Cortex of kidney (tissue), 1 donor: ENCODE measurements at places on chromosomes 1 and 21.

- no peak for DNase-seq
Observed at GRCh38 chr1:243558576-243558975, 291.5 kb downstream of the AKT3 start.

GRCh38 chr21:44989537-44989886 lies 49.7 kb downstream of the SLX9 start:
- DNase-seq = no peak

DNA sequence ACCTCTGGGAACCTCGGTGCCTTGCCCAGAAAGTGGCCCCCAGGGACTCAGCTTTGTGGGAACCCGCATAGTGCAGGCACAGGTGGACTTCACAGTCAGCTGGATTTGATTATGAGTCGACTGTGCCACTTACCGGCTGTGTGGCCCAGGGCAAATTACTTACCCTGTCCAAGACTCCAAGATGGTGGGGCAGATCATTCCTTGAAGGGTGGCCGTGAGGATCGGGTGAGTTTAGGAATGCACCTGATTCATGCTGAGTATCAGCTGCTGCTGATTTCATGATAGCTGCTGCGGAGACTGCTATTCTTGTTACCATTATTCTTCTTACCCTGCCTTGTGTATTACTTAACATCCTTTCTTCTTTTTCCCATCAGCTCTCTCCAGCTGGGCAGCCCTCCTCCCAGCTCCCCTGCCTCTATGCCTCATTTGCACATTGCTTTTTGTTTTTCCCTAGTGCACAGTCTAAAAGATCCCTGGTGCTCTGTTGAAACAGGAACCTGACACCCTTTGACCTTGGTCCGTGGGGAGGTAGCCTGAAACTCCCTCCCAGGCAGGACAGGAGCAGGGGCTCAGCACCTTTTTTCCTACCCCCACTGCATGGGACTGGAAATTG lies 40.5 kb upstream of the FHAD1 start:
- no peak for DNase-seq

- no peak for DNase-seq
Observed at GRCh38 chr1:11539850-11540772, 61.2 kb downstream of the DISP3 start.

GRCh38 chr1:150875197-150876118 lies 941 bp downstream of the ARNT start:
- no peak for DNase-seq

DNA sequence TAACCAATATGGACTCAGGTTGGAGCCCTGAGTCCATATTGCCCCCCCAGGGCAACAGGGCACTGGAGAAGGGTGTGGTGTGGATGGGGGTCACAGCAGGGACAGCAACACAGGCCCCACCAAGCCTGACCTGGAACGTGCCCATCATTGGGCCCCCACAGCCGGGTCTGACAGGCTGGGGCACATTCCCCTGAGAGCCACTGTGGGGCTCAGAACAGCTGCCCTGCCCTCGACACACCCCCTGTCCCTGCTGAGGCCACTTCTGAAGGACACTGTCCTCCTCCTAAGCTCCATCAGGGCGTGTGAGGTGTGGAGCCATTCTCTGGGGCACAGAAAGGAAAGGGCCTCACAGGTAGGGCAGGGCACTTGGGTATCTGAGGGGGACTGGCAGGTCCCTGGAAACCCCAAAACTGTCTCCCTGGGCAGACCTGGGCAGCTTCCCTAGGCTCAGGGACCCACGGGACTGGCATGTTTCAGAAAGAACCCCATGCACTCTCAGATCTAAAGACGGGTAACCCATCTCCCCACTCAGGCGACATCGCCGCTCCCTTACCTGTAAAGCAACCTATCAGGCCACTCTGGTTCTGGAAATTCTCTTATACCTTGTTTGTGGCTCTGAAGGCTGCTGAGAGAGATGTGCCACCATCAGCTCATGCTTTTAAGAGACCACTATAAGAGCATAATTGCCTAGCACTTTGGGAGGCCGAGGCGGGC lies 95.5 kb downstream of the DMRTB1 start:
- no peak for DNase-seq

- DNase-seq = no peak
Observed at GRCh38 chr1:213443415-213443814, 392.4 kb downstream of the RPS6KC1 start.
